ENCODE measurements at places on chromosomes 7 and 10. TPM values are rescaled to one million over a fixed set of nuclear protein-coding genes. Genes with fewer than 3 reads are reported as not detected.

NPTX2 gene
- 46.8 TPM for total RNA-seq

FKBP6 gene
- not detected for total RNA-seq

PLCE1 gene
- total RNA-seq: 16.5 TPM

RELN gene
- total RNA-seq: 89.2 TPM

GIMAP6 gene
- total RNA-seq: 68.8 TPM

GFRA1 gene
- 104 TPM for total RNA-seq

DNA sequence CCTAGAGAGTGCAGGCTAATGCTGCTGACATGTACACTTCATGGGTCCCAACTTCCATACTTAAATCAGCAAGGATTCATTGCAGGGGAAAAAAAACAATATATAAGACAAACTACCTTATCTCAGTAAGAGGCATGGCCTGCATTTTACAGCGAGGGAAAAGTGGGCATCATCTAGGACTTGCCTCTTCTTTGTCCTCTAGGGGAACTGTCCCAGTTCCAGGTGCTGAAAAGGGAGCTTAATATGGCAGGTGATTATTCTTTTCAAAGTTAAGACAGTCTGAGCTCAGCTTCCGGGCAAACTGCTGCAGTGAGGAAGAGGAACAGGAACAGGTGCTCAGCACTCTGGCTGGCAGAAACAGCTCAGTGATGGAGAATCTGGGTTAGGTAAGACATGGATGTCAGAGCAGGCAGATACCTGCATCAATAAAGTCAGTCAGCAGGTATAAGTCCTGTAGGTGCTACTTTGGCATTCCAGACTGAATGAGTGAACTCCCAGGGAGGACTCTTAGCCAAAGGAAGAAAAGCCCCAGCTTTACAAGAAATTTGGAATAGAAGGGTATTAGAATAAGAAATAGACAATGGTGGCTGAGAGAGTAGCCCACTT, 147.2 kb downstream of the TMEM178B start:
- H3K27me3 ChIP-seq: no peaks in the 10 kb centered on the region
- DNase-seq: no peak
- H3K36me3 ChIP-seq: no peaks in the 10 kb centered on the region
- H3K4me3 ChIP-seq: no peak overlapping the region
- H3K27ac ChIP-seq: no peak overlapping the region

DNA sequence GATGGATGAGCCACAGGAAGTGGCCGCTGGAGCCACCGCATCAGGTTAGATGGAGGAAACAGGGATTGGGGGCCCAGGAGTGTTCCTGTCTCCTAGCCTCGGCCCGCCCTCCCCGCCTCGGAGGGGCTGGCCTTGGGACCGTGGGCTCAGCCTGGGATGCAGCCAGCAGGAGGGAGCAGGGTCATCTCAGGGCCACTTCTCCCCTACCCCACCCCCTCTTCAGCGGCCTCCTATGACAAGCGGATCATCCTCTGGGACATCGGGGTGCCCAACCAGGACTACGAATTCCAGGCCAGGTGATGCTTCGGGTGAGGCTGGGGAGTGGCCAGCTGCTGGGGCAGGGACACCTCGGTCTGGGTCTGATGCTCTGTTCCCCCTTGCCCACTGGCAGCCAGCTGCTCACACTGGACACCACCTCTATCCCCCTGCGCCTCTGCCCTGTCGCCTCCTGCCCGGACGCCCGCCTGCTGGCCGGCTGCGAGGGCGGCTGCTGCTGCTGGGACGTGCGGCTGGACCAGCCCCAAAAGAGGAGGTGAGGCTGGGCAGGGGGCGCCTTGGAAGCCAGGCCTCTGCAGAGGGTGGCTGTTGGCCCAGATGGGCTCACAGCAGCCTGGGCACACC, 4.7 kb downstream of the LRWD1 start:
- H3K4me3 ChIP-seq: no peak overlapping the region
- no peaks in the 10 kb centered on the region for H3K36me3 ChIP-seq
- DNase-seq: no peak
- no peaks in the 10 kb centered on the region for H3K4me1 ChIP-seq
- no peak overlapping the region for H3K27ac ChIP-seq
- H3K27me3 ChIP-seq: no peaks in the 10 kb centered on the region

GRCh38 chr10:58371473-58371872, 13.7 kb upstream of the TFAM start:
- no peak for DNase-seq
- no peaks in the 10 kb centered on the region for H3K27me3 ChIP-seq
- H3K4me1 ChIP-seq: no peaks in the 10 kb centered on the region
- H3K4me3 ChIP-seq: no peak overlapping the region
- no peak overlapping the region for H3K27ac ChIP-seq
- no peaks in the 10 kb centered on the region for H3K36me3 ChIP-seq

- no peaks in the 10 kb centered on the region for H3K27me3 ChIP-seq
- DNase-seq: no peak
- no peaks in the 10 kb centered on the region for H3K4me1 ChIP-seq
- no peak overlapping the region for H3K4me3 ChIP-seq
- no peak overlapping the region for H3K27ac ChIP-seq
Measured at GRCh38 chr10:7045891-7046599, 364.8 kb downstream of the SFMBT2 start.

- H3K27me3 ChIP-seq: no peaks in the 10 kb centered on the region
- DNase-seq: no peak
- no peak overlapping the region for H3K4me3 ChIP-seq
- H3K4me1 ChIP-seq: no peaks in the 10 kb centered on the region
- H3K36me3 ChIP-seq: no peaks in the 10 kb centered on the region
Measured at GRCh38 chr10:51743146-51743545, 43.8 kb upstream of the CSTF2T start.

GRCh38 chr10:17201794-17202116, 283 bp upstream of the TRDMT1 start:
- H3K27ac ChIP-seq: peak overlapping the region; percentile 97
- H3K4me1 ChIP-seq: peaks cover 15% of the 10 kb centered on the region
- peak overlapping the region; percentile 71 for H3K4me3 ChIP-seq
- DNase-seq: no peak

GRCh38 chr10:62779487-62780248, 24.9 kb upstream of the ADO start:
- no peaks in the 10 kb centered on the region for H3K4me1 ChIP-seq
- H3K36me3 ChIP-seq: no peaks in the 10 kb centered on the region
- no peaks in the 10 kb centered on the region for H3K27me3 ChIP-seq

DNA sequence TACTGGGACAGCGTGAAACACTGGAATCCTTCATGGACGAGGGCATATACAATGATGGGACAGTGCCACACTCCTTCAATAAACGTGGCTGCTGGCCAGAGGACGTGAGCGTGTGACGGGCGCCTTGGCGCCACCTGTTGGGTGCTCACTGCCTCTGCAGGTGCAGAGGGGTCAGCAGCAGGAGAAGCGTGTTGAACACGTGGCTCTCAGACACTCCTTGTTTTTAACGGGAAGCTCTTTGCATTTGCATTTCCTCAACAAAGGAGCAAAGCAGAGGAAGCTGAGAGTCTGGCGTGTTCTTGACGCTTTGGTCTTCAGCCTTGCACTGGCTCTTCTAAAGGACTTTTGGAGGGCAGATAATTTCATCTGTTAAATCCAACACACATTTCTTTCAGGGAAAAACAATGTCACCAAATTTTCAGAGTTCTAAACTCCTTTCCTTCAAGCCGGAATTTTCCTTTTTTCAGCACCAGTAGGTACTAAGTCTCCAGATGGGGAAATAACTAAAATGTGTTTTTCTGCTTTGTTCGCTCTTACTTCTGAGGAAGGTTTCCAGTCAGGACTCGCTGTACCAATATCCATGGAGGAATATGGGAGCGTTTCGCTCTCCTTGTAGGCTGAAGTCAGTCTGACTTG, 2.9 kb upstream of the GET4 start:
- no peaks in the 10 kb centered on the region for H3K27me3 ChIP-seq
- H3K4me3 ChIP-seq: no peak overlapping the region
- peak overlapping the region; percentile 7 for H3K27ac ChIP-seq
- H3K36me3 ChIP-seq: no peaks in the 10 kb centered on the region
- peak; percentile 86 for DNase-seq

DNA sequence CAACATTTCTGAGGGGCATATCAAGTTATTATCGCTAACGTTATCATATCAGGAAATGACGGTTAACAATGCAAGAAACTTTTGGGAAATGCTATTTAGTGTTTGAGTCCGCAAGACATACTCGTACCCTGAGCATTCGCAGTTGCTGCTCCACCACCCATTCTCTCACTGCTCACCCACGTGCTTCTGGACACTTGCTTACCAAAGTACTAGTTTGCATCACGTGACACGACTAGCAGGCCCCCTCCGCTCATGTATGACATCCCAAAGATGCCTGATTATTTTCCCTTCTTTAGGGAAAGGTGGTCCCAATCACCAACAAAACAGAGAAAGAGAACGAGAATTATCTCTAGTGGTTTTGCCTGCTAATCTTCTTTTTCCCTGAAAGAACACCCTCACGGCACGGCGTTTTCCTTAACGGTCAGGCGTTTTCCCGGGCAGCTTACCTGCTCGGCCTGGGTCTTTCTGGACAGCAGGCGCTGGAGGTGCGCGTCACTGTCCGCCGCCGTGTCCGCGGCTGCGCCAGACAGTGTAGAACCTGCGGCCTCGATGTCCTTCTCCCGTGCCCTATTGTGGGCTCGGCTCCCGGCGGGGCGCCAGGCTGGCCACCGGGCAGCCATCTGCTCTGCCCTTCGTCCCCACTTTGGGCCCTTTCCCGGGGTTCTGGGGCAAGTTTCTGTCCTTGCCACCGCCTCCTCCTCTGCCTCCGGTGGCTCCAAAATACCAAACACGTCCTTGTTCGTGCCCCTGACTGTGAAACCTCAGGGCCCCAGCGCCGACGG, at the start of gene SUPV3L1:
Gene SUPV3L1 (plus strand): TSS at position 492 of the 782 bp plus-strand sequence. CDS start 58 bp downstream, at position 550.
- peak within 1 kb of the TSS; percentile 98 for H3K4me3 ChIP-seq
- peak; percentile 79 for DNase-seq
- H3K4me1 ChIP-seq: peaks cover 43% of the 10 kb centered on the region
- H3K36me3 ChIP-seq: no peaks in the 10 kb centered on the region

DNA sequence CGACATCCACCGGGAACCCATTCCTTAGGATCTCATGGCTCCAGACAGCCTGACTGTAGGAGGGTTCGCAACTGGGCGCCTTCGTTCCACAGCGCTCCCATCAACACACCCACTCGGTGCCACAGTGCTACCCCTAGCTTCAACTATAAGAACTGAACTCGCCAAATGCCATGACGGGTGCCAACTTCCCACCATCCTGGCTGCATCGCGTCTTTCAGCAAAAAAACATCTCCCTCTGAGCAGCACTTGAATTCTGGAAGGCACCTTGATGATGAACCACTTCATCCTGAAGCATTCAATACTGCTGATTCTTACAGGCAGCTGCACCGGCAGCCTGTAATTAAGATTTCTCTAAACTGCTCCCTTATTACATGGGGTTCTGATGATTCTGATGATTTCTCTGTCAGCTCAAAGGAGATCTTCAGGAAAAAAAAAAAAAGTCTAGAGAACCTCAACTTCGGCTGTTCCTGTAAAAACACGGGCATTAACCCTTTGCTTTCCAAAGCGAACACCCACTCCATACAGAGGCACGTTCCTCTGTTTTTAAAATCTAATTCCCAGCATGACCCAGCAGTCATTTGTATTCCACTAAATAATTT, 1.3 kb downstream of the CYTH3 start:
- no peaks in the 10 kb centered on the region for H3K36me3 ChIP-seq
- H3K4me3 ChIP-seq: peak overlapping the region; percentile 98
- H3K27ac ChIP-seq: peak overlapping the region; percentile 95
- H3K4me1 ChIP-seq: peaks cover 5% of the 10 kb centered on the region

GRCh38 chr7:158811461-158811860, 17.8 kb downstream of the ESYT2 start:
- no peaks in the 10 kb centered on the region for H3K27me3 ChIP-seq
- peak; percentile 54 for DNase-seq
- peaks cover 41% of the 10 kb centered on the region for H3K4me1 ChIP-seq
- peak overlapping the region; percentile 62 for H3K27ac ChIP-seq
- H3K36me3 ChIP-seq: no peaks in the 10 kb centered on the region
- H3K4me3 ChIP-seq: no peak overlapping the region

DNA sequence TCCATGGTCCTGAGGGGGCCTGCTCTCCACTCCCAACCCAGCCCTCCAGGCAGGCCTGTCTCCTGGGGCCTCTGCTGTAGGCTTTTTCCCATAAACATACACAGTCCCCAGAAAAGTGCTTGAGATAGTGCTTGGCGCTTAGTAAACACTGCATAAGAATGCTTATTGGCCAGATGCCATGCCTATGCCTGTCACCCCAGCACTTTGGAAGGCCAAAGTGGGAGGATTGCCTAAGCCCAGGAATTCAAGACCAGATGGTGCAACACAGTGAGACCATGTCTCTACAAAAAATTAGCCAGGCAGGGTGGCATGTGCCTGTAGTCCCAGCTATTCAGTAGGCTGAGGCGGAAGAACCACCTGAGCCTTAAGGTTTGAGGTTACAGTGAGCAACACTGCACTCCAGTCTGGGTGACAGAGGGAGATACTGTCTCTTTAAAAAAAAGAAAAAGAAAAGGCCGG, 24.6 kb upstream of the ASL start:
- H3K27ac ChIP-seq: no peak overlapping the region
- no peaks in the 10 kb centered on the region for H3K36me3 ChIP-seq
- DNase-seq: no peak

DNA sequence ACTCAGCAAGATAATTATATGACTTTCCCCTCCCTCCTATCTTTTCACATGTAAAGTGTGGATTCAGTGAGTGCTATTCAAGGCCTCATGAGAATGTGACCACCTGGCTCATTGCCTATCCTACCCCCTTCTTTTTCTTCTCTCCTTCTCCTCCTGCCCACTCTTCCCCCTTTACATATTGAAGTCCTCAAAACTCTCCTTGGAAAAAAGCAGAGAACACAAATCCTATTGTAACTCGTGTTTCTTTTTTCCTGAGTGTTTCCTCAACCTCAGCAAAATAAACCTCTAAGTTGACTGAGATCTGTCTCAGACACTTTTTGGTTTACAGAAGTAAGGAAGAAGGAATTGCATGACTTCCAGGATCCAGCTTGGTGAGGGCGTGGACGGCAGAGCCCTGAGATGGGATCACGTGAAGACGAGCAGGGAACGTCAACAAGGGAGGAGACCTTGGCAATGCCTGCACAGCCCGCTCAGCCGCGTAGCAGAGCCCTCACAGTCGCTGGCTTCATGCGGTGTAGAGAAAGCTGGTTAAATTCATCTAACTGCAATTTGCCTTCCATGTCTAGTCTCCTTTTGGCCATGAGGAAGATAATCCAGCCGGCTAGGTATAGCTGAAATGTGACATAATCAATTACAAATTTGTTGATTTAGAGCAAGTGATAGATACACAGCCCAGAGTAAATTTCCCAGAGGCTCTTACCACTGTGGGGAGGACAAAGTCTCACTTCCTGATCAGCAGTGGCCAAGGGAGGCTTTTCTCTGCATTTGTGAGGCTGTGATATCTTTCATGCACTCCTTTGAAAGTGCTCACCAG, 75.7 kb downstream of the LYZL2 start:
- H3K4me3 ChIP-seq: no peak overlapping the region
- peak overlapping the region; percentile 73 for H3K27ac ChIP-seq
- peak; percentile 71 for DNase-seq
- no peaks in the 10 kb centered on the region for H3K27me3 ChIP-seq

DNA sequence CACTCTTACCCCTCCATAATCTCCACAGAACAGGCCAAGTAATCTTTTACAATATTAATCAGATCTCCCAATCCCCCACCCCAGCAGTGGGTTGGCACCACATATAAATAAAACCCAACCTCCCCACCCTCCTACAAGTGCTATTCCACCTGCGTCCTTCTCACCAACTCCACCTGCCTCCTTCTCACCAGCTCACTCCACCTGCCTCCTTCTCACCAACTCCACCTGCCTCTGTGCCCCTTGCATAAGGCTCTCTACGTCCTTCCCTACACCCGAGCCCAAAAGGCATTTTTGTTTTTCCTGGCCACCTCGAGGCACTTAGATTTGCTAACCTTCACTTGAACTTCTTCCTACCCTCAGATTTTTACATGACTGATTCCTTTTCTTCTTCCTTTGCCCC, 89.7 kb downstream of the ATE1 start:
- H3K27ac ChIP-seq: no peak overlapping the region
- no peak overlapping the region for H3K4me3 ChIP-seq
- no peak for DNase-seq
- H3K27me3 ChIP-seq: no peaks in the 10 kb centered on the region

Data from tibial nerve (tissue), 4 donors.